Activated effector memory CD4-positive, alpha-beta T cell treated with Interleukin-2 at 50 U/mL for 16 hours (primary cell): ENCODE measurements at places on chromosomes 16 and 17.

DNA sequence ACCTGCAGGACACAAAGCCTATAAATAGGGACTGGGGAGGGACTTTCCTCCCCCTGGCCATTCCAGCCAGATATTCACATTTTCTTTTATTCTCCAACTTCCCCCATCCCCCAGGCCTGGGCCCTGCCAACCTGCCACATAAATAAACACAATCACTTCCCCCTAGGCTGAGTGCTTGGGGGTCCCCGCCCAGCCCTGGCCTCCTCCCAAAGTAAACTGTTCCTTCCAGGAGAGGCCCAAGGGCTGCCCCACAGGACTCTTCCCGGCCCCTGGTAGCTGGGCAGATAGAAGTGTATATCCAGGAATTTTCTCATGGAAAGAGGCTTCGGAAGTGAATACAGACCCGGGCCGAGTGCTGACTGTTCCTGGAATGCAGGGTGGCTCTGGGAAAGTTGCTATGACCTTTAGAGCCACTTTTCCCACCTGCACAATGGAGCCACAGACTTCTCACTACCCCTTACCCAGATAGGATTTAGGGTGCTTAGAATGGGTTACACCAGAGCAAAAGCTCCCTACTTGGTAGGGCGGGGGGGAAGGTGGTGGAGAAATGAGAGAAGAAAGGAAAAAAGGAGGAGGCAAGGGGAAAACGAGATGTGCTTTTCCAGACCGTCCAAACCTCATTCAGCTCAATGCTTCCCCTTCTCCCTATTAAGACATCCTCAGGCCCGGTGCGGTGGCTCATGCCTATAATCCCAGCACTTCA, 8.5 kb downstream of the CSF3 start:
- no peak for DNase-seq

DNA sequence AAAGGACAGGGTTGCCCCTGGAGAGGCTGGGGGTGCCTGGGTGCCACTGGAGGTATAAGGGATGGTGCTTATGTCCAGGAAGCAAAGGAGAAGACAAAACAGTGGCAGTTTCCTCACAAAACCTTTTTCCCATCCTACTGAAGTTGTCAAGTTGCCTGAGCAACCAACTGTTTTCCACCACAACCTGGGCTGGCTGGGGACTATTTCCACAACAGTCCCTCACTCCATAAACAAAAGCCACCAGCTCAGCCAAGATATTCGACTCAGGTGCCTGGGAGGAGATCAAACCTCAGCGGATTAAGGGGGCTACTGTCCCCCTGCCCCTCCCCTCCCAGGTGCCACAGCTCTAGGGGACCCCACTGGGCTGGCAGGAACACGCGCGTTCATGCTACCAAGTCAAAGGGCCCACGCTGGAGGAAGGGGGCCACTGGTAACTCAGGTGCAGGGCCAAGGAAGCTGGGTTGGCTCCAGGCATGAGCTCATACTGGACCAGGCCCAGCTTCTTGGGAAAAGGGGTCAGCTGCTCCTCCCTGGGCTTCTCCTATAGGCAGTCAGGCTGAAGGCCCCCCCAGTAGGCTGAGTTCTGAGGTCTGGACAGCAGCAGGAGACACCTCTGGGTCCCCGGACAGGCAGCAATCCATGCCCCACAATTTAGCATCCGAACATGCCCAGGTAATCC, 45.7 kb upstream of the MRPS23 start:
- DNase-seq, result no peak

GRCh38 chr17:47077576-47077975, 98.5 kb upstream of the RPRML start:
- DNase-seq, result no peak

- DNase-seq, result no peak
Observed at GRCh38 chr16:89230255-89230654, 12.8 kb downstream of the ZNF778 start.

- no peak for DNase-seq
Observed at GRCh38 chr16:75096656-75097055, 19.9 kb downstream of the LDHD start.

GRCh38 chr16:64311241-64311640, 810.6 kb downstream of the CDH11 start:
- DNase-seq, result no peak

DNA sequence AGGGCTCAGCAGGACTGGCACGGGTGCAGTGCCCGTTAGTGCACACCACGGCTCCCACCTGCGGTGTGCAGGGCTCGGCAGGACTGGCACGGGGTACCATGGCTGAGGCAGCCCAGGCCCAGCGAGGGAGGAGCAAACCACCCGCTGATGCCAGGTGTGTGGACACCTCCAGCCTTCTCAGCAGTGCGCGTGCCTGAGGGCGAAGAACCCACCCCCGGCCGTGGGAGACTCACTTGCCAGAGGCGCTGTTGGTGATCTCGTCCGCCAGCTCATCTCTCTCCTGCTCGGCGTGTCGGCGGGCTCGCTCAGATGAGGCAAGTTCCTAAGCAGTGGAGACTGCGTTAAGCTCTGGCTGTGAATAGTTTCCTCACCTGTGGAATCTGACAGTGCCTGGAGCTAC, 45.4 kb downstream of the NDEL1 start:
- DNase-seq, result no peak

GRCh38 chr17:19409509-19409908, 1.5 kb upstream of the RNF112 start:
- DNase-seq, result no peak

GRCh38 chr17:77959126-77959925, 823 bp downstream of the TNRC6C start:
- DNase-seq, result peak; percentile 19

- no peak for DNase-seq
Observed at GRCh38 chr16:75948886-75949285, 222.6 kb upstream of the CPHXL start.

DNA sequence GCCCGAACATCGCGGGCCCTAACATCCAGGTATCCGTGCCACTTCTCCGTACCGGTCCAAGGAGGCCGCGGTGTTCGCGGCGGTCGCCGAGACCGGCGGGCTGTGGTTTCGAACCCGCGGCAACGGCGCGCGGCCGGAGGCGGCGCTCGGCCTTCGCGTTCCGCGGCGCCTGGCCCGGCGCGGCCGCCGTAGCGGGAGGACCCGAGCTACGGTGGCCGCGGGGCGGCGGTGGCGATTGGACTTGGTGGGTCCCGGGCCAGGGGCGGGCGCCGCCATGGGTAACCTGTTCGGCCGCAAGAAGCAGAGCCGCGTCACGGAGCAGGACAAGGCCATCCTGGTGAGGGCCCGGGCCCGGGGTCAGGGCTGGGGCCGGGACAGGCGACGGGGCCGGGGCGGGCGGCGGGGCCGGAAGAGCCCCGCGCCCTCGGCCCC, at the start of gene CHMP6:
Gene CHMP6, plus strand, starts transcription at position 197 of the 432 bp plus-strand sequence. Its CDS starts 78 bp downstream, at position 275.
- DNase-seq, result peak; percentile 60

- DNase-seq, result no peak
Observed at GRCh38 chr16:9946022-9946720, 236.1 kb downstream of the GRIN2A start.

DNA sequence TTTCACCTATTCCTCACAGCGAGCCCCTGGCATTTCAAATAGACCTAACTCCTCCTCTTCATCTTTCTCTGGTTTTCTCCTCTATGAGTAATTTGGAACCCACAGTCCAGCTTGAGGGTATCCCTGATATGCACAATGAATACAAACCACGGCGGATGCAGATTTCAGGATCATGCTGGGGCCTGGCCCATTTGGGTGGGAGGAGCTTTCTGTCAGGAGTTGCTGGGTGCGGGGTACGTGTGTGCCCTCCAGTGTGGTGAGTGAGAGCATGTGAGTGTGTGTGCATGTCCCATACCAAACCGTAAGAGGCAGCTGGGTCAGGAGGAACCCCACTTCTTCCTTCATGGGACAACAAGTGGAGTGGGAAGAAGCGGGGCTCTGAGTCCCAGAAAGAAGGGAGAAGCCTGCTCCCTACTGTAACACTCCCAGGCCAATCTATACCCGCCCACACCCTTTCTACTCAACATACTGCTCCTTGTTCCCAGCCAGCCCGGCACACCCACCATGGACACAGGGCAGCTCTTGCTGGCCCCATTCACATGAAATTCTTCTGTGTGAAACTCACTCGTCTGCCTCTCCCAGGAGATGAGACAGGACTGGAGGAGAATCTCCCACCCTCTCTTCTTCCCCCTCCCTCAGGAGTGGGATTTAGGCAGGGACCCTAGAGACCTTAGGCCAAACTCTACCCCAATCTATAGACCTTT, 18.4 kb downstream of the CNTNAP1 start:
- no peak for DNase-seq

- no peak for DNase-seq
Observed at GRCh38 chr16:47197536-47198179, 53.9 kb upstream of the NETO2 start.

DNA sequence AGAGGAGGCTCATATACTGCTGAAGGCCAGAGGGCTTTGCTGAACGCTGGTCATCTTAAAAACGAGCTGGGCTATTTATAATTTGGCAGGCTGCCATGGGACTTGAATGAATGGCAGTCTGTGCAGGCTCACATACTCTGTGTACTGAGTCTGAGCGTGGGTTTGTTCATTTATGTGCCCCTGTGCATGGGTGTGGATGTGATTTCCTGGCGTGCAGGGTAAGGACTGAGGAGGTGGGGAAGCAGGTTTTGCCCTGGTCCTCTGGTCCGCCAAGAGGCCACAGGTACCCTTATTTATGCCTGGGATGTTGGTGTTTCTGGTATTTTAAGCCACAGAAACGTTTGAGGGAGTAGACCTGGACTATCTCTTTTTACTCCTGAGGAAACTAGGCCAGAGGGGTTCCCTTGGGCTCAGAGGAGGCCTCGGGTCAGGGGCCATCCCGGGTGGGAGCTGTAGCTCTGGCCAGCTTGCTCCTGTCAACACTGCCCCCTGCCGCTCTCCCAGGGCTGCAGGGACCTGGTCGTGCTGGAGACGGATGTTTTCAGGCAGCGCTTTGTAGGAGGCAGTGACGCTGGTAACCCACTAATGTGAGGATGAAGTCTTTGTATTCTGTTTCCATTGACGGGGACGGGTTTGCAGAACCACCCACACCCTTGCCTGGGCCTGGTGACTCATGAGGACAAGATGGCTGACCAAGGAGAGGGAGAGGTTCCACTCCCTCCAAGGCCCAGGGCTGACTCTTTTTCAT, 184.4 kb downstream of the MSI2 start:
- DNase-seq, result peak; percentile 46

GRCh38 chr16:51761001-51761400, 609.9 kb upstream of the SALL1 start:
- DNase-seq, result no peak

DNA sequence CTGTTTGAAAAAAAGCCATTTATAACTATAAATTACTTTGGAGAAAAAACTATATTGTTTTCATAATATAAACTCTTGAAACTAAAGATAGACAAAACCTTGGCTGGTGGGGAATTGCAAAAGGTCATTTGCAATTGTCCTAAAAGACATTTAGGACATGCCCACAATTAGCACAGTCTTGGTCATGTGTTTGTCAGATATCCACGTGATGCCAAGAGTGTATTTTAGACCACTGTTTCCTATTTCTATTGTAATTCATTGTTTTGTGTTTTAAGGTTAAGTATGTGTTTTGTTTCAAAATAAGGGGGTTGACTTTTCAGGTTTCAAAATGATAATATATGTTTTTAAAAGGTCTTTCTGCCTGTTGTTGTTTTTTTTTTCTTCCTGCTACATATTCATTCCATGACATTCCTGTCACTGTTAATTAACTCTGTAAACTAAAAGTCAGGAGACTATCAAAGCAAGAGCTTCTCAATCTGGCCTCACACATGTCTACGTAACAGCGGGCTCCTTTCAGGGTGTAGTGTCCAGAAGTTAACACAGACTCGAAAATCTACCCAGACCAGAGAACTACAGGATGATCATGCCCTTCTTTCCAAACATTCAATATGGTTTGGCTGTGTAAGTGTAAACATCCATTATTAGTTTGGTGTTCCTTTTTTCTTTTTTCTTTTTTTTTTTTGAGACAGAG, 58.7 kb downstream of the COG7 start:
- no peak for DNase-seq

GRCh38 chr17:70166615-70167014, 2.7 kb upstream of the KCNJ2 start:
- DNase-seq, result no peak

DNA sequence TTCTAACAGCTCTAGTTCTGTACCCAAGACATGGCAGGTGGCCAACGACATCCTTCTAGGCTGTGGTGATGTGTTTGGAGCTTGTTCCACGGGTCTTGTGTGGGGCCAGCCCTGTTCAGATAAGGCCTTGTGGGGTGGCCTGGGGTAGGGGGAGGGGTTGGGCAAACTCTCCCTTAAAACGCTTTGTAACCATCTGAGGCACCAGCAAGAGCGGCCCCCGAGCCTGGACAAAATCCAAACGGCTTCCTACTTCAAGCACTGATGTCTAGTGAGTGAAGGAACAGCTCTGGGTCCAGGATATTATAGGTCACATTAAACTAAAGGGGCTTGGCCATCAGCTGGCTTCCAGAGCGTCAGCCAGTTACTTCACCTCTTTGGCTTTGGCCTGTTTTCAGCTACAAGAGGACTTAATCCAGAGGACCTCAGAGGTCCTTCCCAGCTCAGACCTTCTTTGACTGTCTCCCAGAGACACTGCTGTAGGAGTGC, 11.9 kb downstream of the SERPINF1 start:
- no peak for DNase-seq

- no peak for DNase-seq
Observed at GRCh38 chr17:79607940-79608623, 2.8 kb downstream of the RBFOX3 start.

DNA sequence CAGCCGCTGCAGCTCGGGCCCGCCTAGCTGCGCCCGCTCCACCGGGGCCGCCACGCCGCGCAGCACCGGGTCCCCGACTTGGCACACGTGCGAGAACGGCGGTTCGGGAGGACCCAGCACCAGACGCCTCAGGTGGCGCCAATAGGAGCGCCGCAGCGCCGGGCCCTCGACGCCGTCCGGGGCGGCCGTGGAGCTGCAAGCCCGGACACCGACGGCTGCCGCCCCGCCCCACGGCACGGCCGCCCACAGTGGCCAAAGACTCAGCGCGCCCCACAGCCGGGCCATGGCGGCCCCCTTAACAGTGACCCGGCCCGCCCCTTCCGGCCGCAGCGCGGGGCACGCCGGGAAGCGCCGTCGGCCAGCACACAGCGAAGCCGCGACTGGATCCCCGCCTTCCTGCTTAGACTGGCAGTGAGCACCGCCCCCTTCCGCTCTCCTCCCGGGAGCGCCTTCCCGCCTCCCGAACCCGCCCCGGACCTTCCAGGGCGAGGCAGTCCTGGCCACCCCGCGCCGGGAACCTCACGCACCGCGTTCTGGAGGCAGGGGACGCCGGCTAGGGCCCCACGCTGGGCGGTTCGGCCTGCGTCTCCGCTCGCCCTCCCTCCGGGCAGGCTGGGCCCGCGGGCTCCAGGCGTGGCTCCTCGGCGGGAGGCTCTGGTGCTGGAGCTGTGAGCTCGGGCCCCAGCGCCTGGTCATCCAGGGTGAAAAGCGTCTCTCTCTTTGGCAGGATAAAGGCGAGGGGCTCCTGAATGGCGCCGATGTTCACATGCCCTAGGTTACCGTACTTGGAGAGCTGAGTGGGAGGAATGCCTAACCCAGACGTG, at the start of gene PDF:
Gene PDF, minus strand, starts transcription at position 303 of the 824 bp plus-strand sequence. Its CDS starts 18 bp downstream, at position 285.
- peak; percentile 79 for DNase-seq

DNA sequence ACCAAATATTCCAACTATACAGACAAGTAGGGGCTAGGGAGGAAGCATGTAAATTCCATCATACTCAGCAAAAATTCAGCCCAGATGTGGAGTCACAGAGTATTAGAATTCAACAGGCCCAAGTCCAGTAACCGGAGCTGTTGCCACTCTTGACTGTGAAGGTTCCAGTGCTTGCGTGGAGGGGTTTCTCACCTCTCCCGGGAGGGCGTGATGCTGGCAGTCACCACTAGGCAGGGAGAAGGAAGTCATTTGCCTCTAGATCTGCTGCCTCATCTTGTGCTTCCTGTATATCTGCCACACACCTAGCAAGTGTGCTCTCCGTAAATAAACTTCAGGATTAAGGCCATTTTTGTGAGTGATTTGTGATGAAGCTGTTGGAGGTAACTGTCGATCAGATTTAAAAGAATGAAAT, 1.0 kb upstream of the CKLF start:
- peak; percentile 50 for DNase-seq

- no peak for DNase-seq
Observed at GRCh38 chr16:86243571-86244154, 266.7 kb upstream of the FOXF1 start.
